ENCODE measurements at places on chromosomes 11 and 22.

DNA sequence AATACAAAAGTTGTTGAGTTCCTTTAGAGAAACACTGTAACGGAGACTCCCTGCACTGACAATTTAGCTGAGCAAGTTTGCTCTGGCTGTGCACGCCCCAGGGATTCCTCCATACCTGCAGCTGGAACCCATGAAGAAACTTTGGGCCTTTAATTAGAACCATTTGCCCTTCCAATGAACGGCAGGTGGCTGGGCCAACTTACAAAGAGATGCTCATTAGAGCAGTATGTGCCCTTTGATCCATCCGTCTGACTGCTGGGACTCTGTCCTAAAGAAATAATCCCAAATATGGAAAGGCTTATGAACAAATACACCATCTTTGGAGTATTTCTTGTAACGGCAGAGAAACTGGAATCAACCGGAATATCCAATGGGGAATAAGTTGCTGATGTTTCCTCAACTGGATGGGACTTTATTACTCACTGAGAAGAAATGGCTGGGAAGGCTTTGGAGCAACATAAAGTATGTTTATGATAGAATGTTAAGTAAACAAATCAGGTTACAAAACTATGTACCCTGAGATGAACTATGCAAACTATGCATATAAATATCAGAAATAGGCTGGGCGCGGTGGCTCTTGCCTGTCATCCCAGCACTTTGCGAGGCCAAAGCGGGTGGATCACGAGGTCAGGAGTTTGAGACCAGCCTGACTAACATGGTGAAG lies 24.4 kb upstream of the FBLN1 start:
- no peak for DNase-seq

- DNase-seq: peak; percentile 29
These were observed 23.3 kb upstream of the SERPIND1 start for GRCh38 chr22:20750461-20751184.

DNA sequence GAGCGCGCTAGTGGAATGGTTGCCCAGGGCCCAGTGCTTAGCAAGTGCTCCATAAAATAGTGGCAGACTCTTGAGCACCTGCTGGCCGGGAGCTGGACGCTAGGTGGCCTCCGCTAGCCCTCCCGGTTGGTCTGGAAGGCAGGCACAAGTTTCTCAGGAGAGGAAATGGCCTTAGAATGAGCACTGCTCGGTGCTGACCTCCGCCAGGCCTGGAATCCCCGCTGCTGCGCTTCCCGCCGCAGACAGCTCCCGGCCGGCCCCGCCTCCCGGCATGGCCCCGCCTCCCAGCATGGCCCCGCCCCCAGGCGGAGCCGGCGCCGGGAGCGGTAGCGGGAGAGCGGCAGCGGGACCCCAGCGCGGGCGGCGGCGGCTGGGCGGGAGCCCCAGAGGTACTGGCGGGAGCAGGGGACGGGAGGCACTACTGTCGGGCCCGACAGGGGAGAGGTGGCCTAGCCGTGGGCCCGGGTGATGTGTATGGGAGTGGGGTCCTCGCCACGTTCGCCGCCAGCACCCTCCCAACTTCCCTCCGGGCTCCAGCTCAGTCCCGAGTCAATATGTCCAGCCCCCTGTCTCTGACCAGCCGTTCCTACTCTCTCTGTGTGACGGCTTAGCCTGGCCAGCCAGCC lies at the start of gene SIPA1:
Gene SIPA1 (plus strand): TSS at position 308 of the 626 bp plus-strand sequence. CDS start 2,821 bp downstream, outside the sequence.
- peak; percentile 66 for DNase-seq

DNA sequence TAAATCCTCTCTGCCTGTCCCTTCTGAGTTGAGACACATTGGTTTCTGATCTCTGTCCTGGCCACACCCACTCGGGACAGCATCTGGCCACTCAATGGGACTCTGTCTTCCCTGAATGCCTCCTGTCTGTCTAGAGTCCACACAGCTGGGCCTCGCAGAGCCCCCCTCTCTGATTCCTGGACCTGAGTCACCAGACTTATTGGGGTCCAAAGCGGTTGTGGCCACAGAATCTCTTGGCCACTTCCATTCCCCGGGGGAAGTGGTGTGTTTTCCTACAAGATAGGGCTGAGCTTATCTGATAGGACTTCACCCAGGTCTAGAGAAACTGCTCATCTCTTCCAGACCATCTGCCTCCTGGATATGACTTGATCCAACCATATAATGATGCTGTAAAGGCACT lies 57.4 kb upstream of the WNT11 start:
- no peak for DNase-seq

DNA sequence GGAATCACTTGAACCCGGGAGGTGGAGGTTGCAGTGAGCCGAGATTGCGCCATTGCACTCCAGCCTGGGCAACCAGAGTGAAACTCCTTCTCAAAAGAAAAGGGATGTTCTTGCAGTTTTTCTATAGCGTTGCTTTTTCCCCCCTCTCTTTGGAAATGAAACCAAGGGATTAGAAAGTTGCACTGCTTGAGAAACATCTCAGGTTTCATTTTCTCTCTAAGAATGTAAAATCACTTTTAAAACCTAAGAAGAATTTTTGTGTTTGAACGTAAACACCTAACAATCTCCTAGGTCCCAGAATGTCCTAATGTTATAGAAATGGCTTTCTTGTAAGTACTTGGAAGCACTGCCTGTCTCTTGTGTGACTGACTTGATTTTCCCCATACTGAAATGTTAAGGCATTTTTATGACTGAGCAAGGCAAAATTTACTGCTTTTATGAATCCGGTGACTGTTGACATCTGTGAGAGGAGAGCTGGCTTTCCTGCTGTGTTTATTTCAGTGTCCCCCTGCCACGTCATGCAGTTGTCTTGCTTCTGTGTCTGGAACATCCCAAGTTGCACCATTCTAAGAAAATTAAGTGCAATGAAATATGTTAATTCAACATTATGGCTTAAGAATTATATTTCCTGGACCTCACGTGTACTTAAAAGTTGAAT lies 37.7 kb downstream of the NF2 start:
- no peak for DNase-seq

- DNase-seq: no peak
These were observed 35.8 kb downstream of the DUSP8 start for GRCh38 chr11:1536065-1536843.

DNA sequence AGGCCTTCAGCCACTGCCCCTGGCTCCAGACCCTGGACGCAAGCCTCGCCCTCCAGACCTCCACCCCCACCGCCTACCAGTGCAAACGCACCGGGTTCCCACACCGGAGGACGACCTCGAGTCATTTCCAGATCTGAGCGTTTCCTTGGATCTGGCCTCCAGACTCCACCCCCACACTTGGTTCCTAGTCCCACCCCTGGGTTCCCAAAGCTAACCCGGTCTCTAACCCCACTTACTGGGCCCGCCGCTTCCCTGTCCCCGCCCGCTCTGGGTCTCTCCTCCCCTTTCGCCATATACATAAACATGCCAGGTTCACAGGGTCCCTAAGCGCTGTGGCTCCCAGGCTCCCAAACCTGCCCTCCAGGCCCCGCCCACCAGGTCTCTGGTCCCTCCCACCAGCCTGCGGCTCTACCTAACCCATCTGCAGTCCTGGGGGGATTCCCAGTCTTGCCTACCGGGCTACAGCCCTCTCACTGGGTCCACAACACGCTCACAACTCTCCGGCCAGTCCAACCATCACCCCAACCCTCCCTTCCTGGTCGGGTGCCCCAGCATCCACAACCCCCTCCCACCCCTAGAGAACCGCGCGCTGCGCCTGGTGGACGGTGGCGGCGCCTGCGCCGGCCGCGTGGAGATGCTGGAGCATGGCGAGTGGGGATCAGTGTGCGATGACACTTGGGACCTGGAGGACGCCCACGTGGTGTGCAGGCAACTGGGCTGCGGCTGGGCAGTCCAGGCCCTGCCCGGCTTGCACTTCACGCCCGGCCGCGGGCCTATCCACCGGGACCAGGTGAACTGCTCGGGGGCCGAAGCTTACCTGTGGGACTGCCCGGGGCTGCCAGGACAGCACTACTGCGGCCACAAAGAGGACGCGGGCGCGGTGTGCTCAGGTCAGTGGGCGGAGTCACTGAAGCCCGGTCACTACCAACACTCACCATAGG lies 36.7 kb downstream of the CD6 start:
- DNase-seq: no peak

GRCh38 chr22:27637604-27638003 lies 164.0 kb downstream of the MN1 start:
- no peak for DNase-seq

GRCh38 chr22:43923191-43923590 lies 414 bp upstream of the PNPLA3 start:
- no peak for DNase-seq

DNA sequence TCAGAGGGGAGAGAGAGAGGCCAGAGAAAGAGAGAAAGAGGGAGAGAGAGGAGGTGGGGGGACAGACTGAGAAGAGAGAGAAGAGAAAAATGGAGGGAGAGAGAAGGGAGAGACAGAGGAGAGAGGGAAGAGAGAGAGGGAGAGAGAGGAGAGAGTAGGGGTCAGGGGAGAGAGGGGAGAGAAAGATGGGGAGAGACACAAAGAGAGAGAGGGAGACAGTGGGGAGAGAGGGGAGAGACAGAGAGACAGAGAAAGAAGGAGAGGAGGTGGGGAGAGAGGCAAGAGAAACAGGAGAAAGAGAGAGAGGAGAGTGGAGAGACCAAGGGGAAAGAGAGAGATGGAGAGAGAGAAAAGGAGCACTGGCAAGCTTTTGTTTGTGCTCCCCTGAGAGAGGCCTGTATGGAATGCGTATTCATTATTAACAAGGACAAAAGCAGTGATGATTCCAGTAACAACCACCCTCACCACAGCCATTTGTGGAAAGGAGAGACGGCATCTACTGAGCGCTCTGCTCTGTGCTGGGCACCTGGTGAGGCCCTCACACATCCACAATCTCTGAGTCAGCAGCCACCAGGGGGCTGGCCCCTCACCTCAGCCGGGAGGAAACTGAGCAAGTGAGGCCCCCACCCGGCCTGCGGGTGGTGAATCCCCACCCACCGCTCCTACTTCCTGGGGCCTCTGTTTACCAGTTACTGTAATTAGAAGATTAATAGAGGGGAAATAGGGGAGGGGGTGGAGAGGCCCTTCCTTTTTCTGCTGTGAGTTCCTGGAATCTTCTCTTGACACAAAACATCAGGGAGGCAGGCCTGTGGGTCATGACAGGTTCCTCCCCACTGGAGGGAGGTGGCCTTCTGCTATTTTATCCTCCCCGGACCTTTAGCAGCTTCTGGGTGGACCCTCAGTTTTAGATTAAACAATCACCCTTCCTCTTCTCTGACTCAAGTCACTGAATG lies 14.6 kb upstream of the MIAT start:
- DNase-seq: peak; percentile 86

DNA sequence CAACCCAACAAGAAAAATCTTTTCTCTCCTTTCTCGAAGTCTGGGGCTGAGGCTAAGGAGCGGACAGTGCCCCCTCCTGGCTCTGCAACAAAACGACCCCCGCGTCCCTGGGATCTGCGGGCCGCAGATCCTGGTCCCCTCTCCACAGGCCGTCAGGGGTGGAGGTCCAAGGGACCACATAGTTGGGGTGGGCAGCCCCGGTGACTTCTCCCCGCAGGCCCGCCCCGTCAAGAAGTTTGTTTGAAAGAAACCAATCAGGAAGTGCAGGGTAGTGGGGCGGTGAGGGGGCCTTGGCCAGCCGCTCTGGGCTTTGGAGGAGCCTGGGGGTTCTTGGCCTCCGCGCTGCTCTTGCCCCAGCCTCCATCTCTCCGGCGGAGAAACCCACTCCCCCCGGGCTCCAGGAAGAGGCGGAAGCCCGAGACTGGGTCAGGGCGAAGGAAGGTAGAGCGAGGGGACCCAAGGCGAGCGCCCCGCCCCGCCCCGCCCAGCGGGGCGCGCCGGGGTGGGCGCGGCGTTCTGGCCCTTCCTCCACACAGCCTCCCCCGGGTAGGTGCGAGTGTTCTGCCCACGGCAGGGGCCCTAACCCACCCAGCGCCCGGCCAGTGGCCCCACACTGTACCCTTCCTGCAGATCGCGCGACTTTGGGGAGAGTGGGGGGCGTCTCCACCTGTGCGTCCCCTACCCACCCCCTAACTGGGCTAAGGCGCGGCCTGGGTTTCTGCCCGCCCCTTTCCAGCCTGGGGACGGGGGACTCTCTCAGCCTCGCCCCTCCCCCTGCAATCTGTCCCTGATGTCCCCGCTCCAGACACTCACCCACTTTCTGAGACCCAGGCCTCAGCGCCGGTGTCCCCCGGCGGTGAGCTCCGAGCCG lies 1.3 kb downstream of the TP53I11 start:
- DNase-seq: peak; percentile 13

GRCh38 chr22:49514211-49514610 lies 313.5 kb downstream of the BRD1 start:
- DNase-seq: no peak

GRCh38 chr22:32333141-32333768 lies 24.4 kb upstream of the RFPL3 start:
- DNase-seq: no peak

- DNase-seq: no peak
These were observed 190.9 kb upstream of the BLID start for GRCh38 chr11:122306831-122307391.

DNA sequence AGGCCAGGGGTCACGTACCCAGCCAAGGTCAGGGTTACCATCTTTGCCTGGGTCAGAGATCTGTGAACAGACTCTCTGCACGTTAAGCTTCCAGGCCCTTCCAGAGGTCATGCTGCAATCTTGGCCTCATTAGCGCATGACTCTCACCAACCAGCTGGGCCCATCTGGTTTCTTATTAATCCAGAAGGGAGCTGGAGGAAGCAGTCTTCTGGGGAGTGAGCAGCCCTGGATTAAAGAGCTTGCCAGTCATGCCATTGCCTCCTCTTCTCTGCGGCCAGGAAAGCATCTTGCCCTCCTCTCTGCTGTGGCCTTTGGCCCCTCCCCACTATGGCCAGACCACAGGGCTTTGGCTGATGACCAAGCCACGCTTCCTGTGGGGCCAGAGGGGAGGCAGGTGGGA lies 57.4 kb downstream of the CHST1 start:
- DNase-seq: no peak

DNA sequence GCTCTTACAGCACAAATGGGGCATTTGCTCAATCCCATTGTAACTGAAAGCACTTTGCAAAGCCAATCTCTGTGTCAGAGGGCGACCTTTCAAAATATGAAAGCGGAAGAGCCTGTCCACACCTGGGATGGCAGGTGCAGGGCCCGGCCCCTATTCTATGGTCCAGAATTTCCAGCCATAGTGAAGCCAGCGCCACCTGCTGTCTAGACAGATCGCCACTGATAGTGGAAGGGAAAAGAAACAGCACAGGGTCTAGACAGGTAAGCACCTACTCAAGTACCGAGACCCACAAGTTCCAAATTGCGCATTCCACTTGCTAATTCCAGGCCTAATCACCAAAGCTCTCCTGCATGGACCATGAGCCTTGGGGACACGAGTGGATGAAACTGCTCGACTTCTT lies 141.4 kb downstream of the NTM start:
- no peak for DNase-seq

Measured in stimulated activated CD4-positive, alpha-beta T cell treated with anti-CD3 and anti-CD28 coated beads, Interleukin-1b, Interleukin-23, amount 100 ng/mL, for 48 hours (primary cell).